ENCODE measurements at places on chromosomes 5 and 9. TPM values are rescaled to one million over a fixed set of nuclear protein-coding genes. Genes with fewer than 3 reads are reported as not detected.
A peak's percentile ranks its signal among the peaks of the same experiment; 100 is the strongest.

Gene C5orf46
- not detected for total RNA-seq

Gene DBH
- total RNA-seq, result 0.06 TPM

Gene GARNL3
- 10.8 TPM for total RNA-seq

Gene SNX30
- 10.5 TPM for total RNA-seq

DNA sequence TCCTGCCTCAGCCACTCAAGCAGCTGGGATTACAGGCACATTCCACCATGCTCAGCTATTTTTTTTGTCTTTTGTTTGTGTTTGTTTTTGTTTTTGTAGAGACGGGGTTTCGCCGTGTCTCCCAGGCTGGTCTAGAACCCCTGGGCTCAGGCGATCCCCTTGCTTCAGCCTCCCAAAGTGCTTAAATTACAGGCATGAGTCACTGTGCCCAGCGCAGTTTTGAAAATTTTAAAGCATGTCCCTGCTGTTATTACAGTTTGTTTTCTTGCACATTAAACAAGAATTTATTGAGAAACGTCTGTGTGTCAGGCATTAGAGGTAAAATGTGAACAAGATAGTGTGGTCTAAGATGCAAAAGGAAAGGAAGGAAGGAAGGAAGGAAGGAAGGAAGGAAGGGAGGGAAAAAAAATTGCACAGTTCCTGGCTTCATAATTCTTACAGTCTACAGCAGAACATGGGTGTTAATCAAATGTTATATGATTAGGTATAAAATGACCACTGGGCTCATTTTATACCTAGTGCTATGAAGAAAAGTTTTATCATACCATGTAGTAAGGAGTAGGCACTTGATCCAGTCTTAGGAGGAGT lies 205.4 kb downstream of the SNX18 start:
- peaks cover 17% of the 10 kb centered on the region for H3K4me1 ChIP-seq
- DNase-seq, result peak; percentile 70
- H3K27ac ChIP-seq, result no peak overlapping the region
- H3K36me3 ChIP-seq, result no peaks in the 10 kb centered on the region
- H3K4me3 ChIP-seq, result no peak overlapping the region

DNA sequence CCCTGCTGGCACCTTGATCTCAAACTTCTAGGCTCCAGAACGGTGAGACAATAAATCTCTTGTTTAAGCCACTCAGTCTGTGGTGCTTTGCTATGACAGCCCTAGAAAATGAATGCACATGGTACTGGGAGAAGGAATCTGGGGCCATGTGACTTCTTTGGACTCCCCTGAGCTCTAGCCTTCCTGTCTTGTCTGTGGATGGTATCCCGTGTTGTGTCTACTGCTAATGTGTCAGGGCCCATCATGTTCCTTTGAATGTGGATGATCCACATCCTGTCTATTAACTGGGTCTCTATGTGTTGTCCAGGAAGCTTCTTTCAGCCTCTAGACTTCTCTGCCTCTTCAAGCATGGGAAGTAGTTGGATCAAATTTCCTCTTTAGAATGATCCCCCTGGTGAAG lies 25.1 kb downstream of the IL7R start:
- no peaks in the 10 kb centered on the region for H3K27me3 ChIP-seq
- H3K27ac ChIP-seq, result no peak overlapping the region
- no peak overlapping the region for H3K4me3 ChIP-seq
- DNase-seq, result no peak
- H3K36me3 ChIP-seq, result no peaks in the 10 kb centered on the region

- H3K36me3 ChIP-seq, result no peaks in the 10 kb centered on the region
- DNase-seq, result no peak
- H3K27me3 ChIP-seq, result no peaks in the 10 kb centered on the region
- H3K4me1 ChIP-seq, result no peaks in the 10 kb centered on the region
These were observed 364.4 kb downstream of the DNAH5 start for GRCh38 chr5:13580058-13580457.
